8988T (cell line): ENCODE measurements at places on chromosomes 6 and 20.

DNA sequence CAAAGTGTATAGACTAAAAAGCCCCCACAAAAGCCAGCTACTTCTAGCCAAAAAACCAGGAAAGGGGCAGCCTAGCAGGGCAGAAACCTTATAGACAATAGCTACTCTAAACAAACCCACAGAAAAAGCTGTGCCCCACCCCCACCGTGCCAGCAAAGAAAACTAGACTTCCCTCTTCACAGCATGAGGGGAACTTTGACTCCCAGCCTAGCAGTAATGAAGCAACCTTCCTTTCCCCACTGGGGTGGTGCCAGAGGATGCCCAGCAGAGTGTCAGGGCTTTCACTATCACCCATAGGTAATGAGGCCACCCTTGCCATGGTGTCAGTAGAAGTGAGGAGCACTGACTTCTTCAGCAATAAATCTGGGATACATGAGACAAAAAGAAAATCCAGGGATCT, 99.0 kb upstream of the LGSN start:
- no peak for DNase-seq

GRCh38 chr20:3901028-3901705, 12.0 kb downstream of the PANK2 start:
- DNase-seq = no peak

DNA sequence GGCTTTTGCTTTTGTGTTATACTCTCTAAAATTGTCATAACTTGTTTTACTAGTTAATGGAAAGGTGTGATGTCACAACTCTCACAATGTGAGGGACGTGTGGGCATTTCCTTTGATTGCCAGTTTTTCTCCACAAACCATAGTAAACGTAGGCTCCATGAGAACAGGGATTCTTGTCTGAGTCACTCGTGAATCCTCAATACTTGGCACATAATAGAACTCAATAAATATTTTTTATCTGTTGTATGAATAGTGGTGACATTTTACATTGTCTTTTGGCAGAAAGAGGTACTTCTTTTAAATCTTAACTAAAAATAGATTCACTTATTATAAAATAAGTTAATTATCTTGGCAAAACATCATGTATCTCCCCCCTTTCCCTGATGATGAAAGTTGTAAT, 69.0 kb upstream of the CNKSR3 start:
- DNase-seq = no peak

DNA sequence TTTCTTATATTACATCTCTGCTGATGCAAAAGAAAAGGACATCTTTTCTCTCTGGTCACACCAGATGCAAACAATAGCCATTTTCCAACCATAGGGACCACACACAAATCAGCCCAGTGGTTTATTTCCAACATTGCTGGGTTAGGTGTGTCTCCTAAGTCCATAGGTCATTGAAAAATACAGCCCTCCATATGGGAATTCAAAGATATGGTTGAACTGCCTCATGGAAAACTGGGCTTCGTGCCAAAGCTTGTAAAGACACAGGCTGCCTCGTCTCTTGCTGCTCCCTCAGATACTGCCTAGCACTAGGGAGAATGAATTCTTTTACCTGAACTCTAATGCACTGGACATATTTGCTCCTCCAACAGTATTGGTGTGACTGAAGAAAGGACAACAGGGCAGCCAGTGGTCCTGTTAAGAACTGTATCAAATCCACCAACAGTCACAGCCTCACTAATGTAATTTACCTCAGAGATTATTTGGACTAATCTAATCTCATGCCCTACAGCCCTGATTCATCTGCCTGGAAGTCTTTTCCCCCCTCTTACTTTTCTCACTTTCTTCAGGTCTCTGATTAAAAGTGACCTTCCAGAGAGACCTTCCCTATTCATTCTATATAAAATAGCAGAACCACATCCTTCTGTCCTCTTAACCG, 48.3 kb upstream of the TBC1D32 start:
- DNase-seq = no peak

GRCh38 chr20:55172310-55173002, 697.1 kb downstream of the DOK5 start:
- DNase-seq = no peak

DNA sequence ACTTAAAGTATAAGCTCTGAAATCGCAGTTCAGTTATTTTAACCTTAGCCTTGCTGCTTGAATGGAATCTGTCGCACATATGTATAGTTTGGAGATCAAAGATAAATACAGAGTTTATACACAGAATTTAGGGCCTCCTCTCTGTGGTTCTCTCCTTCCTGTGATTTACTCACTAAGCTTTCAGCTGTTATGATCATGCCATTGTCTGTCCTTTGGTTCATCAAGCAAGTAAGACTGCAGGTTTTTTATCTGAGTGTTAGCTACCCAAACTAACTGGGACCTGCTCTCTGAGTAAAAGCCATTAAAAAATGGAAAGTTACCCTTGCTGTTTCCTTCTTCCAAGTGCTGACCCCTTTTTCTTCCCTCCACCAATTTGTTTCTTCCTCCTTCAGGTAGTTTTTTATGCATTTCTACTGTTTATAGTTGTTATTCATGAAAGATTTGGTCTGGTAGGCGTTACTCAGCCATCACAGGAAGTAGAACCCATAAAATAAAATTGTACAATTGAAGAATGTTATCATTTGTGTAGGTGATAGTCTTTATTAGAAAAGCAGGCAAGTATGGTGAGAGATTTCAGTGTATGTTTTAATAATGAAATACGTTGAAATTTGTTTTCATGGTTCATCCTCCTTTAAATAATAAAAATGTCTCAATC, 33.7 kb upstream of the SUMO4 start:
- DNase-seq = no peak

DNA sequence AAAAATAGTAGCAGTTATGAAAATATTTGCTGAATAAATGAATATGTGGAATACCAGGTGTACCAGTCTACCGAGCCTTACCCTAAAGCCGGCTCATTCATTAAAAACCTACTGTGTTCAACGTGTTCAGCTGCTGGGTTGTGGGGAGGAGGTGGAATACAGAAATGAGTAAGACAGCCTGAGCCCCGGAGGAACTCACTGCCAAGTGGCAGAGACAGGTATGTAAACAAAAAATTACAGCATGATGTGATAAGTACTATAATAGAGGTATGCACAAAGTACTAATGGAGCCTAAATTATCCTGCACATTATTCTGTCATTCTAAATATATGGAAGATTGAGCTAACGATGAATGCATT, 6.8 kb upstream of the ADTRP start:
- DNase-seq = no peak

DNA sequence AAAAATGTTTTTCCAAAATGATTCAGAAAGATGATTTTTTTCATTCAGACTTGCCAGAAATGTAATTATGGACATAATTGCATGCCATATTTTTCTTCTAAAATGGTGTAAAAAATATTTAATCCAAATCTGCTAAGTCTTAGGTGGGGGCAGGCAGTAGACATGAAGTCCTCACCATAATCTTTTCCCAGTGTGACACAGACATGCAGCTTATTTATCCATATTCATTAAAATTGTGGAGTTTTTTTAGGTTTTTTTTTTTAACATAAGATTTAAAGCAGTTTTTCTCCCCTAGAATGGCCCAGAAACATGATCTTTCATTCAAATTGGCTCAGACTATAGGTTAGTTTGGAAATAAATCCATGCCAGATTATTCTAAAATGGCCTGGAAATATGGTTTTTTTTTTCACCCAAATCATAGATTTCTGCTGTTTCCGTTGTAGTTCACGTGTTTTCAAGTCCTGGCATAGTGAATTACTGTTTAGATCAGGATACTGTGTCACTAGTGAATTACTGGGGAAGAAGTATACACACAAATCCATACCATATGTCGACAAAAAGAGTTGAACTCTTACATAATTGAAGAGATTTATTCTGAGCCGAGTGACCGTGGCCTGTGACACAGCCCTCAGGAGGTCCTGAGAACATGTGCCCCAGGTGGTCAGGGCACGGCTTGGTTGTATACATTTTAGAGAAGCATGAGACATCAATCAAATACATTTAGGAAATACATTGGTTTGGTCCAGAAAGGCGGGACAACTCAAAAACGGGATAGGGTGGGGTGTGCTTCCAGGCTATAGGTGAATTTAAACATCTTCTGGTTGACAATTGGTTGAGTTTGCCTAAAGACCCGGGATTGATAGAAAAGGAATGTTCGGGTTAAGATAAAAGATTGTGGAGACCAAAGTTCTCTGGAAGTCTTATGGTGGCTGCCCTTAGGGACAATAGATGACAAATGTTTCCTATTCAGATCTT, 33.9 kb downstream of the ZNF133 start:
- no peak for DNase-seq

DNA sequence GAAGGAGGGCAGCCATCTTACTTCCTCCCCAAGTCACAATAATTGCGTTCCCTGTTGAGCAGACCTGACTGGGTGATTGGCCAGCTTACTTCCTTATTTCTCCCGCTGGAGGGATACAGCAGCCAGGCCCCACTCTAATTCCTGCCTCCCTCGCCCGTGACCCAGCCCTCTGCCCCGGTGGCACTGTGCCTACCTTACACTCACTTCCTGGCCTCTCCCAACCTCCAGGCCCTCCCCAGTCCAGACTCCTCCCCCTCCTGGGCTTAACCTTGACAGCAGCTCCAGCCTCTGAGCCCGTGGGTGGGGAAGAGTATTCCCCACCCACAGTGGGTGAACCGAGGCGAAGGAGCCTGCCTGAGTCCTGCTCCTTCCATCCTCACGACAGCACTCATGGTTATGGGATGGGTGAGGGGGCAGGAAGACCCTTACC, 3.0 kb downstream of the BAK1 start:
- peak; percentile 70 for DNase-seq

DNA sequence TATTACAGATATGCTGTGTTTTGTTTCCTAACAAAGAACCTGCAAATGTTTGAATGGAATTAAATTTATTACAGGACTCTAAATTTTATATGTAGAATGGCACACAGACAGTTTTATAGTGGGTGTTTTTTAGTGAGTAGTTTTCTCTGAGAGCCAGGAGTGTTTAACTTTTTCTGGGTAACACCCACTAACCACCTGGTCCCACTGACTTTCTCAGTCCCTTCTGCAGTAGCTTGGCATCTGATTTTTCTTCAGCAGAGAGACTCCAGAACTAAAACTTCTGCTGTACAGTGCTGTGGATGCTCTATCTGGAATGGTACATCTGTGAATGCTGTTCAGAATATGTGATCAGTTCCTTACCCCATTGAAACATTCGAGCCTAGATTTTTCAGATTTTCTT, 6.3 kb downstream of the YWHAB start:
- DNase-seq = no peak

DNA sequence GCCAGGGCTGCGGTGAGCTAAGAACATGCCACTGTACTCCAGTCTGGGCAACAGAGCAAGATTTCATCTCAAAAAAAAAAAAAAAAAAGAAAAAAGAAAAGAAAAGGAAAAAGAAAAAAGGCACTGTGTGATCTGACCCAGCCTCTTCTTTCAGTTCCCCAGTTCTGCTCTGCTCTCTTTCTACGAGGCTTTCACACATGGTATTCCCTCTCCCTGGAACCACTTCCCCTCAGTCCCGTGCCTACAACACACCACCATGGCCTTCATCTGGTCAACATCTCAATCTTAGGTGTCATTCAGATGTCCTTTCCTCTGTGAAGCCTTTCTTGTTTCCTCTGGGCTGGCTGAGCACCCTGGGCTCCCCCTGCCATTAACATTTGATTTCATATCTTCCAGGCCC, 2.3 kb upstream of the DSN1 start:
- no peak for DNase-seq

- no peak for DNase-seq
Observed at GRCh38 chr20:6651016-6651415, 116.5 kb upstream of the BMP2 start.

DNA sequence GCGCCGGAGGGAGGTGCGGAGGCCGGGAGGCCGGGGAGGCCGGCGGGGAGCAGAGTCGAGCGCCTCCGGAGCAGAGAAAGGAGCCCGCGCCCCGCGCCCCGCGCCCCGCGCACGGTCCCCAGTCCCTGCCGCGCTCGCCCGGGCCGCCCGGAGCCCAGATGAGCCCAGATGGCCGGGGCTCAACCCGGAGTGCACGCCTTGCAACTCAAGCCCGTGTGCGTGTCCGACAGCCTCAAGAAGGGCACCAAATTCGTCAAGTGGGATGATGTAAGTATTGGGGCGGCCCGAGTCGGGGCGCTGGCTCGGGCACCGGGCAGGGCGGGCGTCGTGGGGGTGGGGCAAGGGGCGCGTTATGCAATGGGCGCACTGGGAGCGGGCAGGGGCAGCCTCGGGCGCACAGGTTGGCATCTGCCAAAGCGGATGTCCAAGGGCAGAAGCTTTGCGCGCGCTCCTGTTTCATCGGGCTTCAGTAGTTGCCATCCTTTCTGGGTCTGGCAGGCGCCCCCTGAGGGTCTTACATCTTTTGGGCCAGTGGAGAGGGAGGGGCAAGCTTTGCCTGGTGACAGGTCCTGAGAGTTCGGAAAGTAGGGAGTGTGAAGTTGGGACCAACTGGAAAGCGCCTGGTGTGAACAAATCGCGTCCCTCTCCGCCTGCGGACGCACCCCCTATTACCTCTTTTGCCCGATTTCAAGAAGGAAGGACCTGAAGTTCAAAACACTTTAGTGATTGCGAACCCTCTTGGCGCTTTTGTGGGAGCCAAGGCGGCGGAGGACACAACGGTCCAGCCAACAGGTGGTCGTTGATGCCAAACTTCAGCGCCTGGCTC, 631 bp downstream of the PLCB1 start:
- DNase-seq = no peak

DNA sequence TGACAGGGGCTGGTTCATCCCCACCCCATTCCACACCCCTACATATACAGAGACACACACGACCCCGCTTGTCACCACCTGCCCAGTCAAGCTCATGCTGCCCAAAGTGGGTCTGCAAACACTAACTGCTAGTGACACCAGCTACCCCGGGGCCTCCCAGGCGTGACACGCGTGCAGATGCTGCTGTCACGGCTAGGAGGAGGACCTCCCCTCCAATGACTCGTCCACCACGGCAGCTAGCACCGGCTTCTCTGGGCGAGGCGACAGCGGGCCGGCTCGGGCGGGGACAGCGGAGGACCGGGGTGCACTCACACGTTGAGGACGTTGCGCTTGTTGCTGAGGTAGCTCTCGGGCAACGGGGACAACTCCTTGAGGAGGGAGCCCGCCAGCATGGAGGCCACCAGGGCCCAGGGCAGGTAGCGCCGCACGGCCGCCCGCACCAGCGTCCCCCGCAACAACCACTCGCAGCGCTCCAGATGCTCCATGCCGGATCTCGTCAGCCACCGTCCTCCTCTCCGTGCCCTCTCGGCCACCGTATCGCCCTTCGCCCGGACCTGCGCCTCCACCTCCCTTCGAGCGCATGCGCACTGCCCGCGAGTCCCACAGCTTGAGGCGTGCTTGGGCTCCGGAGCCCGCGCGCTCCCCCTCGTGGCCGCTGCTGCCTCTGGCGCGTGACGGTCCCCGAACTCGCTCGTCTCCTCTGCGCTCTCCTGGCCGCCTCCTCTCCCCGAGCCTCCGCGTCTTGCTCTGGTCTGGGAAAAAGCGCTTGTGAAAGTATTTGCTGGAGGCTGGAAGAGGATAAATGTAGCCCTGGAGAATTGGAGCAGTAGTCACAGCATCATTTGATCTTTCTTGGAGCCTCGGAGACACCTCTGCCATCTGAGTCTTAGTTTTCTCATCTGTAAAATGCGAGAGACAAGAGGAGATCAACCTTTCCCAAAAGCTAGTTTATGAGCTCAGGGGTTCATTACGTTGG, at the start of gene FITM2:
TSS of gene FITM2 (minus strand) at position 539 of the 976 bp plus-strand sequence. CDS start at position 485, 54 bp downstream.
- DNase-seq = peak; percentile 97

GRCh38 chr20:33826270-33826897, 15.2 kb downstream of the CHMP4B start:
- no peak for DNase-seq

GRCh38 chr20:36629719-36630681, 16.0 kb downstream of the SLA2 start:
- no peak for DNase-seq
